ENCODE measurements at places on chromosomes 4 and X.

DNA sequence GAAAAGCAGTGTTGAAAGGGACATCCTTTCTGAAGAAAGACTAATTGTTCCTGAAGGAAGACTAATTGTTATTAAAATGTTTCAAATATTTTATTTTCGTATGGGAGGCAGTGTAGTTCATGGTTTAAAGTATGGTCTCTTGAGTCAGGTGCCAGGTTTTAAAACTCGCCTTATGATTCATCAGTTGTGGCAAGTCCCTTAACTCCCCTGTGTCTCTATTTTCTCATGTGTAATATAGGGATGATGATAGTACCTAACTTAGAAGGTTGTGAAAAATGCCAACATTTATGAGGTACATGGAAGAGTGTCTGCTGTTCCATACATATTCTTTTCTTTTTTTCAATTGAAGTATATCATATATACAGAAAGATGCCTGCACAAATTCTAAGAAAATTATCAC is 414.2 kb upstream of the DIPK2B start:
- DNase-seq = no peak

DNA sequence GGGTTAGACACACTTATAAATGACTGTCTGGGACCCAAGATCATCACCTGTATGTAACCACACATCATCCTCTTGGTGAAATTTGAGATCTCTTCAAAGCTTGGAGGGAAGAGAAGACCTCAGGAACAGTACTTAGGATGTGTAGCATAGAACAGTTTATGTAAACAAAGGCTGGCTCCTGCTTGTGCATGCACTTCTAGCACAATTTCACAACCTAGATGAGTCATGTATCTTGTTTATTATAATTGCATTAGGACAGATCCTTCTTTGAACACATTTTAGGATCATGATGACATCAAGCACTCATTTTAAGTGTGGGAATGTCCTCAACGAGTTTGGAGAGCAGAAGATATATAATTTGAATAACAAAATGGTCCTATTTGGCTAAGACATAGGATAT is 26.3 kb upstream of the ZMAT1 start:
- DNase-seq = no peak

- no peak for DNase-seq
Observed at GRCh38 chrX:118220509-118220908, 103.9 kb upstream of the KLHL13 start.

DNA sequence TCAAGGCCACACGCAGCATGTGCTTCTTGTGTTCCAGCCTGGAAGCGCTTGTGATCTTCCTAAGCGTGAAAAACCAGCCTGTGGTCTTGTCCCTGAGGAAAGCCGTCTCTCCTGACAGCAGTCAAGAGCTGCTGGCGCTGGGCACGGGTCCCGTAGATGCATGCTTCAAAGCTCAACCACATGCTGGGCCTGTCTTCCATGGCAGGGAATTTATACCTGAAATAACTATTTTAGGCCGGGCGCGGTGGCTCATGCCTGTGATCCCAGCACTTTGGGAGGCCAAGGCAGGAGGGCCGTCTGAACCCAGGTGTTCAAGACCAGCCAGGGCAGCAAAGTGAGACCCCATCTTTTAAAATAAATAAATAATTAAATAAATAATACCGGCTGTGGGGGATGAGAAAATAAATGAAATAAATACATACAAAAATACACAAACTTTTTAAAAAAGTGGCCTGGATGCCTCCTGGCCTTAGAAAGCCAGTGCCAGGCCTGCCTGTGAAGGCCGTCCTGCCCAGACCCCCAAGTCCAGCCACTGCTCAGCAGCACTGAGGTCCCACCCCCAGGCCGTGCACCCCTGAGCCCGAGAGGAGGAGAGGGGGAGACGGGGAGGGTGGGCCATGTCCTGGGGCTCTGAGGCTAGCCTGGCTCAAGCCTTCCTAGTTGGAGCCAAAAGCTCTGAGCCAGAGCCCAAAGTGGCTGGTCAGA is 10.4 kb downstream of the LRPAP1 start:
- no peak for DNase-seq

DNA sequence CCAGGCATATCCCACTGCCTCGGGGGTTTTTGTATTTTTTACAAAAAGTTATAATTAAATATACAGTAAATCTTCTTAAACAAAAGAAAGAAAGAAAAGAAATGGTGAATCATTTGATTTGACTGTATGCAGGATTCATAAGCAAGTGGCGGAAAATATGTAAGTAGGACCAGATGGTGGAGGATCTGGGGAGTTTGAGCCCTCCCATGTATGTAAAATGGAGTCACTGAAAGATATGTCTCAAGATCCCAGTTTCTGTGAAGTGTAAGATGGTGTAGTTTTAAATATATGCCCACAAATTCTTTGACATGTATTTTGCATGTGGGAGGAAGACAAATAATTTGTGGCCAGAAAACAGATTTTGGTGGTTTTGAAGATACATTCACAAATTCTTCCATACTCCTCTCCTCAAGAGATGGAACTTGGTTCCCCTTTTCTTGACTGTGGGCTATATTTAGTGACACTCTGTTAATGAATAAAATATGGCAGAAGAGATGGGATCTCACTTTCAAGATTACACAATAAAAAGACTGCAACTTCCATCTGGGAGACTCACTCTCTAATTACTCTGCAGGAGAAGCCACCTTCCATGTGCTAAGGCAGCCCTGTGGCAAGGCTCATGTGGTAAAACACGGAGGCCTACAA is 133.6 kb upstream of the S100G start:
- no peak for DNase-seq

DNA sequence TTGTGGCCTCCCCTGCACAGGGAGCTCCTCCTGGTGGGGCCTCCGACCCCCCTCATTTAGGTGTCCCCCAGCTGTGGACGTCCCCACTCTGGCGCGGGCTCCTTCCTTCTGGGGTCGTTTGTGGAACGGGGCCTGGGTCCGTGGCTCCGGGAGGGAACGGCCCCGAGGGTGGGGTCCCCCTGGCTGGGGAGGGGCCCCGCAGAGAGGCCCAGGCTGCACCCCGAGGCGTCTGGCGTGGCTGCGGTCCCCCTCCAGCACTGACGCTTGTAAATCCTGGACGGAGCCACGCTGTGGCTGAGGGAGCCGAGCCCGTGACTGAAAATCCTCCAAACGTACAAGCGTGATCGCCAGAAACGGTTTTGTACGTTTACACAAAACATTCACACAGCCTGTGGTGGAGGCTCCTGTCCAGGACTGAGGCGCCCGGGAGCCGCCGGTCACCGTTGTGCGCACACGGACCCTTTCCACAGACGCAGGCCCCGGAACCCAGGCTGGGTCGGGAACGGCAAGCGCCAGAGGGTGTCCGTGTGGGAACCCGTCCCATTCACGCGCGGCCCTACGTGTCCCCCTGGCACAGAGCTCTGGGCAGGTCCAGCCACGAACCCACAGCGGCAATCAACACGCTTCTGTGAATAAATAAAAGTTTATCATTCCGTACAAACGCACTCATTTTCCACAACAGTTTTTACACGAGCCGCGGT is 15.2 kb upstream of the GTPBP6 start:
- DNase-seq = no peak

- no peak for DNase-seq
Observed at GRCh38 chrX:40501164-40501855, 79.5 kb upstream of the ATP6AP2 start.

DNA sequence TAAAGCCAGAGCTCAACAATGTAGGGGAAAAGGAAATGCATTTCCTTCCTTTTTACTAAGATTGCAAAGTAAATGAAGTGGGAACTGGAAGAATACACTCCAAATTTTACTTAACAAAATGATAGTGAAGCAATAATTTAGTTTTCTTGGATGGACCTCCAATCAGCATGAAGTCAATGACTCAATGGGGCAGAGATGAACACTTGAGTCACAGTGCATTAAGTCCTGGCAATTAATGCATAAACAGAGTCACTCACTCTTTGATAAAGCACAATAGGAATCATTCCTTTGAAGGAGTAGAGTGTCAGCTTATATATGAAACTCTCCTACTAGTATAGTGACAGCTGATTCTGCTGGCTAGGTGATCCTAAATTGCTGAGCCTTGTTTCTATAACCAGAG is 66.7 kb upstream of the FRAS1 start:
- DNase-seq = no peak

DNA sequence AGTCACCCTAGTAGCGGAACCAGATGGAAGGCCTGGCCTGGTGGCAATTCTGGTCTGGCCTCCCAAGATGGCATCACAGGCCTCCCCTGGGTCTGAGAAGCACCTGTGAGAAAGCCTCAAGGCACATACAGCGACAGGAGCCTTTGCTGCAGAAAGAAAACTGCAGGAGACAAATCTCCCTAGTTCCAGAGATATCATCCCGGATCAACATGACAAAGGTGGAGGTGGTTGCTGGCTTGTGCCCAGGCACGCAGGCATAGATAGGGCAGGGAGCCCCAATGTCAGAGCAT is 93.6 kb downstream of the BCOR start:
- no peak for DNase-seq

- DNase-seq = no peak
Observed at GRCh38 chrX:120769576-120770341, 105.9 kb downstream of the CT47B1 start.

GRCh38 chr4:145907812-145908211 is 30.8 kb downstream of the ZNF827 start:
- no peak for DNase-seq

- no peak for DNase-seq
Observed at GRCh38 chr4:41013746-41014145, 200.6 kb downstream of the APBB2 start.

DNA sequence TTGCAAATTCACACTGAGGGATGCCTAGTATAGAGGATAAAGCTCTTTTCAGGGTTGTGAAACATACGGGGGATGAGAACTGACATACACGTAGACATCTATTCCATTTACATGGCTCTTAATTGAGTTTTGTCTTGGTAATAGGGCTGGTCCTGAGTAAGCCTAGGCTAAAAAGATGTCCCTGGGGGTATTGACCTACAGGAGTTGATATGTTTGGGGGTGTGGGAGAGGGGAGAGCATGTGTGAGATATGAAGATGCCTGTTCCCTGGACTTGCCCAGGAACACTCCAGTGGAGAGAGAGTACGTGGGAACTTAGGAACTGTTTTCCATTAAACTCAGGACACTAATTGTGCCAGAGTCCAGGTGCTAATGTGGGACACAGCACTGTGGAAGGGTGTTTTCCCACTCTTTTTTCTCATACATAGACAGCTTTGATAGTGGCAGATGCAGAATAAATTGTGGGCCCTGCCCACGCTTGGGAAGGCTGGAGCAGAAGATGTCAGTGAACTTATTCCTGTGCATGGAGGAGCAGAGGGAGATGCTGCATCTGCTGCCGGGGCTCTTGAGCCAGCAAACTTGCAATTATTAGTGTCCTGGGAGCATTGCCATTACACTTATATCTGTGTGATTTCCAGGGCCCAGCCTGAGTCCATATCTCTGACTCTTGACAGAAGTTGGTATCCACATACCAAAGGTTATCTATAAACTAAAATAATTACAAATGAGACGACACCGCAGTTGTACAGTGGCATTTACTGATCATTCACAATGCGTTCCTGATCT is 20.7 kb downstream of the SYNPO2 start:
- no peak for DNase-seq

- no peak for DNase-seq
Observed at GRCh38 chrX:108224218-108224617, 132.6 kb downstream of the ATG4A start.

DNA sequence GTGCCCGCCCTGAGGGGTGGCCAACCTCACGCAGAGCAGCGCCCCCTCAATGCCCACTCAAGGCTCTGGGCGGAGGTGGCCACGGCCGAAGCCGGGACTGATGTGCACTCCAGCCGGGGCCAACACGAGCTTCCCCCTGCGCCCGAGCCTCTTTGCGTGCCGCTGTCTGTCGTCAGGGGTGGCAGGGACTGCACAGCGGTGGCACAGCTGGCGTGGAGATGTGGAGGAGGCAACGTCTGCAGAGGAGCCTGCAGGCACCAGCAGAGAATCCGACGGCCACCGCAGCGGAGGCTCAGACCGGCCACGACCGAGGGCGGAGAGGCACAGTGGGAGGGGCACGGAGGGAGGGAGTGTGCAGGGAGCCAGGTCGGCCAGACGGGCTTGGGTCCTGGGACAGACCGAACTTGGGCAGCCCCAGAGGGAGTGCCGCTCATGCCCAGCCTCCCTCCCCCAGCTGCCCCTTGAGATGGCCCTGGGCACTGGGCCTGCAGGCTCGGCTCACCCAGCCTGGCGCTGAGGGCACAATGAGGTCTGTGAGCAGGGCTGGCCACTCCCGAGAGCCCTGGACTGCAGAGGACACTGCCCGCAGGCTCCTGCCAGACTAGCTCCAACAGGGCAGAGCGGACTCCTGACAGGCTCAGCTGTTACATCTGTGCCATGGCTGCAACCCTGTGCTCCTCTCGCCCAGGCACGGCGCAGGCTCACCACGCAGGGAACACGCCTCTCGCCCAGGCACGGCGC is 46.5 kb upstream of the CPLX1 start:
- no peak for DNase-seq

DNA sequence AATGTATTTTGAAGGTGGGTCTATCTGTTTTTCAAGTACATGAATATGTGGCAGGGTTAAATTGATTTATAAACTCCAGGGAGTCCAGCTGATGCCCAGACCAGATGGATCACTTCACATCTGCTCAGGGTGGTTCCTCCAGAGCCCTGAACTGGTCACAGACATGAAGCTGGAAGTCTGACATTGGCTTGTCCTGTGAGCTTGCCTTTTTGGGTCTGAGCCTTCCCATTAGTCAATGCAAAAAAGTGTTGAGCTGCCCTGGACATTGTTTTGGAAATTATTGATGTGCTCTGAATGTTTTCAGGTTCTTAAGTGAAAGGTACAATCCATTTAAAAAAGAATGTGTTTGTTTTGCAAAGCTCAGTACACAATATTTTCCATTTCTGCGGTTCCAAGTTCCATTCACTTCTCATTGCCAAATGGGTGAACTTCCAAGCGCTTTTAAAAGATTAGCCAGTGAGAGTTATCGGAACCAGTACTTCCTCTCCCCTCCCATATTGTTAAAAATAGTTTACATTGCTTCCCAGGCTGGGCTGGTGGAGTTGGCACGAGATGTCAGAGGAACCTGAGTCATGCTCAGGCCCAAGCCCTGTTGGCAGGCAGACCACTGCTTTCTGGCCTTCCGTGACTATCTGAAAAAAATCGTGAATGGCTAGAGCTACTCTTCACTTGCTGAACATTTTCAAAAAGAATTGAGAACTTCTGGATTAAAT is 52.1 kb downstream of the PDGFRA start:
- DNase-seq = no peak

- no peak for DNase-seq
Observed at GRCh38 chr4:178781779-178782178, 1339.5 kb upstream of the AGA start.

DNA sequence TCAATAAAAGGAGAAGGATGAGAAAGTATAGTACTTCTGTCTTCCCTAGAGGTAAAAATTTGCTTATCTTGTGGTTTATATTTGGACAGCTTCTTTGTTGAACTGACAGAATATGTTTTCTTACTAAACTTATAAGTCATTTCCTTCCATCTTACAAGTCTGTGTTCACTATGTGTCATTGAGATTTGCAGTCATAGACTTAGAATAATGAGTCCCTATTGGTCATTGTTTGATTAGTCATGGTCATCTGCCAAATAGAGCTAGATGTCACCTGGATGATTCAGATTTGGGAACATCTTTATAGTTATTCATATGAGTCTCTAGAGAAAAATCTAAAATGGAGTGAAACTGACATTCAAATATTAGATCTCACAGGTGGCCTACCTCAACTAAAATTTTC is 51.5 kb downstream of the SPATA18 start:
- DNase-seq = no peak

- DNase-seq = no peak
Observed at GRCh38 chr4:93888768-93889167, 60.2 kb downstream of the ATOH1 start.
